ENCODE measurements at places on chromosomes 3 and 15.

DNA sequence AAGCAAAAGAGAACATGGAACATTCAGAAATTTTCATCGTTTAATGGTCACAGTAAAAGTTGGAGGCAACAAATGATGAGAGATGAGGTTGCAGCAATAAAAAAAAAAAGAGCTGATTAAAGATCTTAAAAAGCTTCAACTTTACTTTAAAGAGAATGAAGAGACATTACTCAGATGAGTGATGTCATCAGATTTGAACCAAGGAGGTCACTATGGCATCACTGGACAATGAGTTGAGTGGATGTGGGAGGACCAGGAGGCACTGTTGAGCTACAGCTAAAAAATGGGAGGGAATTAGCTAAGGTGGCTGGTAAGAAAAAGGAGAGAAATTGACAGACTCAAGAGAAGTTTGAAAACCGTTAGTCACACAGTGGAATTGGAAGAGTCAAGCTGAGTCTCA is 138.4 kb downstream of the SST start:
- DNase-seq: no peak

DNA sequence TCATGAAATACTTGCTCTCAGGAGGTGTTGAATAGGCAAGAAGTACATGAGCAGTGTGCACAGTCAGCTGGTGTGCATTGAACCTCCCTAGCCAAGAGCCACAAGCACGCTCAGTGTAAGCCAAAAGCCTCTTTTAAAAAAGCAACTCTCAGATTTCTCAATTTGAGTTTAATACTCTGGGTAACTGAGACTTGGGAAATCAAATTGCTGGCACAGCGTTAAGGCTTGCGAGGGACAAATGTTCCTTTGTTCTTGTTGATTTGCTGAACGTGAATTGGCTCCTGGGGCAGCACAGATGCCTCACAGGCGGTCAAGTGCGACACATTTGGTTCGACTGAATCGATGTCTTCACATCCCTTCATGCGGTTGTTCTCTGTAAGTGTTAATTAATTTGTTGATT is at the start of gene FAM240A:
Gene FAM240A (plus strand): TSS at position 202 of the 400 bp plus-strand sequence. CDS start 159 bp downstream, at position 361.
- DNase-seq: no peak

DNA sequence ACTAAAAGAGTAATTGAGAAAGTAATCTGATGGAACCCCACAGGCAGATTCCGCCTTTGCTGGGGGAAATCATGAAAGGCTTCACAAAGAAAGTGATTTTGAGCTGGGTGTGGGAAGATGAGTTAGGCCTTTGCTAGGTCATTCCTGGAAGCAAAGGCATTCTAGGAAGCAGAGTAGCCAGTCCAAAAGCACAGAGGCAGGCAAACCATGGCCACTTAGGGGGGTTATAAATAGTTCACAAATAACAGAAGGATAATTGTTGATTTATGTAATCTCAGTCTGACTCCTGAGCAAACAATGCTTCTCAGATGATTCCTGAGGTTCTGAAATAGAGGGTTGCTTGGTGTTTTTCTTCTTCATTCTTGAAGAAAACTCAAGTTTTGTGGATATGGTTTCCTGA is 576.3 kb downstream of the NTRK3 start:
- DNase-seq: no peak

GRCh38 chr15:90142216-90143165 is 40.2 kb upstream of the IDH2 start:
- no peak for DNase-seq

GRCh38 chr3:195150181-195151118 is 120.5 kb downstream of the XXYLT1 start:
- DNase-seq: no peak

DNA sequence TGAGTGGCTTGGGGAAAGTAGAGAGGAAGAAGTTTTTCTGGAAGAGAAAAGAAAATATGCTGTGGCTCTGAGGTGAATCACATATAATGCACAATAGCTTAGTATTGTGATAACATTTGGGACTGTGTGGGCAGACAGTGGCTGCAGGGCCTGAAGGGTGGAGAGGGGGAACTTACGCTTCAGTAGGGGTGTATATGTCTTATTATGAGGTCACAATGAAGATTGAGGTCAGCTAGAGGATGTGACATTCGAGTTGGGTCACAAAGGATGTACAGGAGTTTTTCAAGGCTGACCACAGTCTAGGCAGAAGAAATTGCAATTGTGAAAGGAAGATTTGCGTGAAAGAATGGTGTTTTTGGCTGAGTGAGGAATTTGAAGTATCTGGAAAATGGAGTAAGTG is 414.8 kb downstream of the LPP start:
- DNase-seq: no peak

DNA sequence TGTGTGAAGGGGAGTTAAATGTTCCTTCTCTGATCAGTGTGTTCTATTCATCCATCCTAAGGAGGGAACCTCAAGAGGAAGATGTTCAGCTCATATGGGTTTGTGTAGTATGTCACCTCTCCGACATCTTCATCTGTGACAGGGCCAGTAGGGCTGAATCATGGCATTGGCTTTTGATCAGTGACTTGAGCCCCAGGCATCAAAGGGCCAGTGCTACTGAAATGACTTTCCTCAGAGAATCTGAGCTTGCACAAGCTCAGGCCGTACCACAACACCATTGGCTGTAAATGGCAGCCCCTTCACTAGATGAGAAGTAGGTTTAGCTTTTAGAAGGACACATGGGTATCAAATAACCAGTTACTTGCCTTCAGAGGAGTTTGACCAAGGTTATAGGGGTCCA is 183.2 kb upstream of the NR2E3 start:
- DNase-seq: no peak

DNA sequence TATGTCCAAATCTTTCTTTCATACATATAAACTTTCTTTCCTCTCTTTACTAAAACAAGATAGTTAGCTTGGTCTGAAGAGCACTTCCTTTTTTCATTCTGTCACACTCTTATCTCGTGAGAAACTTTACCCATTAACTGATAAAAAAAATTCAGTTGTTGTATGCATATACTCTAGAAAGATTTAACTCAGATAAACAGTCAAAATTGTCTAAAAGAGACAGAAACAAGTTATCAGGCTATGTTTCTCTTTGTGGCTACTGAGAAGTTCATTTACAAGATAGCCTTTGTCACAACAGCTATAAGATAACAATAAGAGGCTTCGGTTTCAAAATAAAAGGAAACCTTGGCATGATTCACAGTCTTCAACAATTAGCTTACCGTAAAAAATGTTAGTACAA is 235.7 kb upstream of the ATP10A start:
- DNase-seq: no peak

DNA sequence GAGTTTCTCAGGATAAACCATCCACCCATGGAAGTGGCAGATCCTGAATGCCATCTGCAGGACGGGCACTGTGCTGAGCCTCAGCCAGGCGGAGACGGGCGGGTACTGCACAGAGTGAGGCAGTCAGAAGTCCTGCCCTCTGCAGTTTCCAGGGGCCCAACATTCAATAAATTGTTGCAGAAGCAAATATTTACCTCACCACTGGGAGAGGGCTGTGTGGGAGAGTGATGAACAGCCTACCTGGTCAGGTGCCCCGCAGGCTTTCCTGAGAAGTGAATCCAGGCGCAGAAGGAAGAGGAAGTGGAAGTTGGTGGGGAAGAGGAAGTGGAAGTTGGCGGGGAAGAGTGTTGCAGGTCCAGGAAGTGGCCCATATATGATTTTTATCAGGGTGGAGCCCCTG is 100.8 kb downstream of the SLCO3A1 start:
- DNase-seq: no peak

GRCh38 chr15:71496336-71496955 is 313.9 kb upstream of the NR2E3 start:
- DNase-seq: no peak

DNA sequence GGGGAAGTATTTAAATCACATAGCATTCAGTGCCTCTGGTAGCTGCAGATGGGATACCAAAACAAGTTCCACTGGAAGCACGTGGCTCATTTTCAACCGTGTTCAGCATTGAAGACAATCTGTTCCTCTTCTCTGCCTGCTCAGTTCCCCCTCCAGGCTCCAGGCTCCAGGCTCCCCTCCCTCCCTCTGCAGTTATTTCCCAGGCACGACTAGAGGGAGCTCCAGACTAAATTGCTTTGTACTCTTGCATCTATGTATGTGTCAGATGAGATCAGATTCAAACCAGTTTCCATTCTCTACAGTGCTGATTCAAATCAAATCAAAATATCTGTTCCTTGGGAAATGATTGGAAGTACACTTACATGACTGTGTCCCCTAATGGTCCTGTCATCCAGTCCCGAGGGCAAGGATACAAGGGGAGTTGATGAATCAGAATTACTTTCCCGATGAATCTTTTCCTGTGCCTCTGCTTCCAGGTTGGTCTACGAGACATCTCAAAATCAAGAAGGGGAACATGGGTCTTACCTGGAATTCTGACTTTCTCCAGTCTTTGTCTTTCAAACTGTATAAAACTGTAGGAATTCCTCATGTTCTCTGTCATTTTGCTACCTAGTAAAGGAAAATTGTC is 600.5 kb downstream of the EDEM1 start:
- DNase-seq: no peak

DNA sequence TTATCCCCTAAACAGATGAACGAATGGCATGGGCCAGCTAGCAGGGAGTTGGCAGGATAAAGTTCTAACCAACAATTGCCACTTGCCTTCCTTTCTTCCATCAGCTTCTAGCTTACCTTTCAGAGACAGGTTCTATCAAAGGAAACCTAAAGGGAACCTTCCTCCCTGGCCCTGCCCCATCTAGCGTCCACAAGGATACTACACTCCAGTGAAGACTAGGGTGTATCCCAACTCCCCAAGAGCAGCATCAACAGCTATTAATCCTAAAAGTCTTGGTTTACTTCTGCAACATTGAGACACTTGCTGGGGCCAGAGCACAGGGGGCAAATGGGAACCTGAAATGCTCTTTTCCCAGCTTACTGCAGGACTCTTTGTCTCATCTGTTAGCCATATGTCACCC is 37.0 kb upstream of the TMC3 start:
- no peak for DNase-seq

- DNase-seq: no peak
These were observed 517.4 kb upstream of the ARRDC4 start for GRCh38 chr15:97443101-97443500.

- DNase-seq: no peak
These were observed 91.8 kb downstream of the DNAJB8 start for GRCh38 chr3:128374746-128375445.

DNA sequence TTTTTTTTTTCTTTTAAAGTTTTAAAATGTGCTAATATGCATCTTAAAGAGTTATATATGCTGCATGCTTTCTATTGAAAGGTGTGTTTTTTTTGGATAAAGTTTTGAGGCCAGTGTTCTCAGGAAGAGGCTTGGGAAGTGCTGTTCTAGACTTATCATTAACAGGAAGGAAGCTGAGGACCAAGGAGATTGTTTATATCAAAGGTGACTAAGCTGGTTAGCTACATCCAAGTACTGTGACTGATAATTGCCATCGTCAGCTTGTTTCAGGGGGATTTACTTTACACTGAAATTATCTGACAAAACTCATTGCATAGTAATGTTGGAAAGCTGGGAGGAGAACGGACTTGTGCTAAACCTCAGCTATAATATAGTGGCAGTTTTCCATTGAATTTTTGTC is 36.3 kb upstream of the UTS2B start:
- DNase-seq: no peak

DNA sequence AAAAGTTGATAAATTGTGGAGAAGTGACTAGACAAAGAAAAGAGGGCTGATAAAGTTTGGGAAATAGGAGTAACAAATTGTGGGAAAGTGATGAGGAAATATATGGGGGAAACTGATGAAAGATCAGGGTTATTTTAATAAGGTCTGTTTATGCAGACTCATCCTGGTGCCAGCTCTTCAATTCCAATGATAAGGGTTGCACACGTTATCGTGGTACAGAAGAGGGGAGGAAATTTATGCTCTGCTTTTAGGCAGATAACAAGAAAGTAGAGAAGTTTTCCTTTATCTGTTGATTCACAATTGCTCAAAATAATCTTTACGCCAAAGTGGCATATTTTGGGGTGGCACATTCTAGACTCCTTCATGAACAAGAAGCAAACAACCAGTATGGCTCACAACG is 32.1 kb upstream of the LIPC start:
- DNase-seq: no peak

DNA sequence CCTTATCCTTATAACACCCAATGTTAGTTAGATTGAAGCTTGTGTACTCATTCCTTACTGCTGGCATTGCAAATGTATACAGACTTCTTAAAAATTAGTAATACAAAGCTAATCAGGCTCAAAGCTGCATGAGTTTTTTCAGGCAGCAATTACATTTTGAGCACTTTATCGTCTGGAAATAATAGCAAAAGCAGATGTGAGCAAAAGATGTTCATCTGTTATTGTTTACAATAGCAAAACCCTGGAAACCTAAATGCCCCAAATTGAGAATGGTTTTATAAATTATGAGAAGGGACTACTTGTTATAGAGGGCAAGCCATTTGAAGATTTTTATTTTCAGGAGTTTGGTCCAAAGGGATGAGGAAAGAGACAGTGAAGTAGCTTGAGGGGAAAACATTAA is 126.4 kb downstream of the GADL1 start:
- DNase-seq: no peak

GRCh38 chr15:81398910-81399551 is 25.0 kb upstream of the TMC3 start:
- no peak for DNase-seq

- no peak for DNase-seq
These were observed 30.5 kb upstream of the CCNL1 start for GRCh38 chr3:157190380-157190872.

- DNase-seq: no peak
These were observed 46.2 kb downstream of the ZPLD1 start for GRCh38 chr3:102481050-102481449.

GRCh38 chr15:90650117-90650955 is 66.8 kb upstream of the BLM start:
- no peak for DNase-seq

DNA sequence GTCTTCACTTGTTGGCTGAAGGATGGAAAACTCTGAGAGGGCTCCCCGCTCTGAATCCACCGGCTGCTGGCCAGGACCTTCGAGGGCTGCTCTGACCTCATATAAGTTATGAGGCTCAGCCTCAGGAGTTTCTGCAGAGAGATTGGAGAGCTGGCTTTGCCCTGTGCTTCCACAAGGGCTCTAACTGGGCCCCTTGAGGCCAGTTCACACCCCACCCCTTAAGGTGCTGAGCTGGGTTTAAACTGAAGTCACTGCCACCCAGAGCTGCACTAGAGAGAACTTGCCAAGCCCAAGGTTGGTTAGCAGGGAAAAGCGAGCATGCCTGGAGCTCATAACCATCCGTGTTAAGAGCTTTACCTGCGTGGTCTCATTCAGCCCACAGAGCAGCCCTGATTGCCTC is 2.8 kb upstream of the CCDC33 start:
- no peak for DNase-seq

- DNase-seq: no peak
These were observed 4.6 kb downstream of the CCDC9B start for GRCh38 chr15:40335938-40336743.

GRCh38 chr3:132916096-132916495 is 122.1 kb upstream of the TMEM108 start:
- no peak for DNase-seq
